ENCODE measurements at places on chromosomes 7 and 10.

GRCh38 chr7:99551334-99551733, 580 bp downstream of the FAM200A start:
- DNase-seq, result no peak

DNA sequence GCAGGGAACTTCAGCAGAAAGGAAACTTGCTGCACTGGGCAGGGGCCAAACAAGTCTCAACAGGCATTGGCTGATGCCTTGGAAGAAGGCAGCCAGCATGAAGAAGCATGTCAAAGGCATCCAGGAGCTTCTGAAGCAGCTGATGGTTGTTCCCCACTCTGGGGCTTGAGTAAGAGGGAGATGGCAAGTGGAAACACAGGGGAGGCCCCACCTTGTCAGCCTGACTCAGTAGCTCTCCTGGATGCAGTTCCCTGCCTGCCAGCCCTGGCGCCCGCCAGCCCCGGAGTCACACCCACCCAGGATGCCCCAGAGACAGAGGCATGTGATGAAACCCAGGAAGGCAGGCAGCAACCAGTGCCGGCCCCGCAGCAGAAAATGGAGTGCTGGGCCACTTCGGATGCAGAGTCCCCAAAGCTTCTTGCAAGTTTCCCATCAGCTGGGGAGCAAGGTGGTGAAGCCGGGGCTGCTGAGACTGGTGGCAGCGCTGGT, 96.5 kb downstream of the TACC2 start:
- no peak for DNase-seq

GRCh38 chr7:80675090-80675489, 36.6 kb downstream of the CD36 start:
- DNase-seq, result no peak

DNA sequence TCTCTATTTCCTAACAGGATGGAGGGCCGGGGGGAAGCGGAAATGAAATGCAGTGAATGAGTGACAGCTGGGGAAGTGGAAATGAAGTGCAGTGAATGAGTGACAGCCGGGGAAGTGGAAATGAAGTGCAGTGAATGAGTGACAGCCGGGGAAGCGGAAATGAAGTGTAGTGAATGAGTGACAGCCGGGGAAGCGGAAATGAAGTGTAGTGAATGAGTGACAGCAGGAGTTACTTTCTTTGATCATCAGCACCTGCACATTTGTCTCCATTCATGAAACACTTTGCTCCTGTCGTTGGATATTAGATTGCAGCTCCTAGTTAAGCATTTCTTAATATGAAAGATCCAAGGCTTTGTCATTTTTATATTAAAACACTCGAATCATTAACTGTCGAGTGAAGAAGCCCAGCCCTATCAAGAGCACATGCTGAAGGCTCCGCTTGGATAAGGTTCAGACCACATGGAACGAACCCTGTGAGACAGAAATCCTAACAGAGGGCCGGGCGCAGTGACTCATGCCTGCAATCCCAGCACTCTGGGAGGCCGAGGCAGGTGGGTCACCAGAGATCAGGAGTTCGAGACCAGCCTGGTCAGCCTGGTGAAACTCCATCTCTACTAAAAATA, 406.0 kb upstream of the ADARB2 start:
- no peak for DNase-seq

DNA sequence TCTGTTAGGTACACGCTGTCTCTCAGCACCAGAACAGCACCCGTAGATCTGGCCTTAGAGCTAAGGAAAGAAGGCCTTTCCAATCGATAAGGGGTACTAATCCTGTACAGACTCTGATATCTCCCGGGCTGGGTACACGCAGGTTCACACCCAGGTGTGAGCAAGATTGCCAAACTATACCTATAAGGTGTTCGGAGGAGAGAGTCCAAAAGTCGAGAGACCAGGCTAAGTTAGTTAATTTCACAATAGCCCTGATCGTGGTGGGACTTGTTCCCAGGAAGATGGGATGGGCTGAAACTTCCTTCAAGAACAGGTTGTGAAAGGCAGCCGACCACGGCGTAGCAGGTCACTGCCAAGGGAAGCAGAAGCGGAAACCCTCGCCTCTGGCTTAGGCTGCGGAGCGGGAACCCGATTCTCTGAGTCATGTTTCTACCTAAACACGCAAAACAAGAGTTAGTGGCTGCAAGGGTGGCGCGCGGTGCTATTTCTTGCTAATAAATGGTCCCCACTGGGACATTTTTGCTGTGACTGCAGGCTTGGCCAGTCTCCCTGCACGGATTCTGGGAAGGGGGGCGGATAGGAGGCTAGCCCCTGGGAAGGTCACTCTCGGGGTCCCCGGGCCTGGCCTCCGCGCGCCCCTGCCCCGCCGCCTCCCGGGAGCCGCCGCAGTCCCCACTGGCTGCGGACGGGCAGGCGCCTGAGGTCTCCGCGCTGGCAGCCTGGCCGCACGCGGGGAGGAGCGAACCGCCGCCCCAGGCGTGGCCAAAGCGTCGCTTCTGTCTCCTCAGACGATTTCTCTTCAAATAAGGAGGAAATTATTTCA, 75.4 kb upstream of the PDSS1 start:
- DNase-seq, result no peak

- no peak for DNase-seq
Measured at GRCh38 chr7:49845626-49846025, 72.2 kb downstream of the VWC2 start.

- DNase-seq, result no peak
Measured at GRCh38 chr7:143850682-143851081, 51.3 kb downstream of the TCAF1 start.

GRCh38 chr7:34750209-34750608, 92.2 kb downstream of the NPSR1 start:
- no peak for DNase-seq

GRCh38 chr7:77246026-77246640, 46.5 kb upstream of the FGL2 start:
- no peak for DNase-seq

DNA sequence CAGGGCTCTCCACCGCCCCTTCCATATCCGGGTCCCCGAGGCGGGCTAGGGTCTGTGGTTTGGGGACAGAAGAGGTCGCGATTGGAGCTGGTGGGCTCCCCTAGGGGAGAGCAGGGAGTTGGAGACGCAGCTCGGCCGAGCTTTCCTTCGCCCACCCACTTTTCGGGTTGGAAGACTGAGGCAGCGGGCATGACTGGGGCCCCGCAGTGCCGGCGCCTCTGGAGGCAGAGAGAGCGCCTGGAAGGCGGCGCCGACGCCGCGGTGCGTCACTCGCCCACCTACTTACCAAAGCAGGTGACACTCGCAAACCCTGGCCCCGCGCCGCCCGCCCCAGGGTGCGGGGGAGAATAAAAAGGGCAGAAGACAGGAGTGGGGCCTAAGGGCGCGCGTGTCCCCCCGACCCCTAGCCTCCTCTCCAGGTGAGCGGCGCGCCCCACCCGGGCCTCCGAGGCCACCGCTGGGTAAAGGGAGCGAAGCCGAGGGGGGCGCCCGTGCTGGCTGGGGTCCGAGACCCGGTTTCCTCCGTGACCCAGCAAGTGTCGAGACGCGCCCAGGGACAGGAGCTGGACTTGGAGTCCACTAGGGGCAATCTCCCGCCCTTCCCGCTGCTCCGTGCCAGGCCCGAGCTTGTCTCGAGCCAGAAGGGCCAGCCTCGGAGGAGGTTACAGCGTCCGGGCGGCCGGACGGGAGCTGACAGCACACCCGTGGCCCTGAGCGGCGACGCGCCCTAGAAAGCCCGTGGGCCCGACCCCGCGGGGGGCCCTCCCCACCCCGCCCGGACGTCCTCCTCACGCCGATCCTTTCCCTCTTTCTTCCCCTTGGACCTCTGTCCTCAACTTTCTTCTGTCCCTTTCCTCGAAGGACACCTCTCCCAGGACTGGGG, 34.4 kb upstream of the GRID1 start:
- peak; percentile 51 for DNase-seq

DNA sequence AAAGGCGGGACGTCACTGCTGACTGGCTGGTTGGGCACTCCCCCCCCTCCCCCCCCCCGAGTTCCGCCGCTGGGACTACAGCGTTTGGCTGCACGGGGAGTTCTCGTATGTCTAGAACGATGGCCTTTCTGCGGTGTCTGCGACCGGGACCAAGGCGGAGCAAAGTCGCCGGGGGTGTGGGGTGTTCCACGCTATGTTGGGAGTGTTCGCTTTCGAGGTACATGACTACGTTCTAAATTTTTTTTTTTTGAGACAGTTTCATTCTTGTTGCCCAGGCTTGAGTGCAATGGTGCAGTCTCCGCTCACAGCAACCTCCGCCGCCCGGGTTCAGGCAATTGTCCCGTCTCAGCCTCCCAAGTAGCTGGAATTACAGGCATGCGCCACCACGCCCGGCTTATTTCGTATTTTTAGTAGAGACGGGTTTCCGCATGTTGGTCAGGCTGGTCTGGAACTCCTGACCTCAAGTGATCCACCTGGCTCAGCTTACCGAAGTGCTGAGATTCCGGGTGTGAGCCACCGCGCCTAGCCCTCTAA, 573 bp upstream of the IDI1 start:
- no peak for DNase-seq

DNA sequence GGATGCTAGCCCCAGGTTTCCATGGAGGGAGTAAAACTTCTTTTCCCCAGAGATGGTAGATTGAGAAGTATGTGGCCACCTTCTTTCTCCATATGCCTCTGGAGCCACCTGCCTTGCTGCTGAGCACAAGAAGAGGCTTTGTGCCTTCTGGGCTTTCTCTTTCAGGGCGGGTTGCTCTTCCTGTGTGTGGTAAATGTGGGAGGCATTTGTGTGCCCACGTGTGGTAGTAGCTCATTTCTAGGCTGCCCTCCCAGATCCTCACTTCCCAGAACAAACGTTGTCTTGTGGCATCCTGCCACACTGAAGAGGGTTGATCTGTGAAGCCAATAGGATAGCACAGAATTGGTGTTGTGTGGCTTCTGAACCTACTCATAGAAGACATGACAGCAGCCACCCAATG, 342.0 kb upstream of the PODXL start:
- DNase-seq, result no peak

- no peak for DNase-seq
Measured at GRCh38 chr10:43355749-43356371, 15.6 kb upstream of the FXYD4 start.

GRCh38 chr7:75989500-75990388, 4.7 kb downstream of the TMEM120A start:
- no peak for DNase-seq

DNA sequence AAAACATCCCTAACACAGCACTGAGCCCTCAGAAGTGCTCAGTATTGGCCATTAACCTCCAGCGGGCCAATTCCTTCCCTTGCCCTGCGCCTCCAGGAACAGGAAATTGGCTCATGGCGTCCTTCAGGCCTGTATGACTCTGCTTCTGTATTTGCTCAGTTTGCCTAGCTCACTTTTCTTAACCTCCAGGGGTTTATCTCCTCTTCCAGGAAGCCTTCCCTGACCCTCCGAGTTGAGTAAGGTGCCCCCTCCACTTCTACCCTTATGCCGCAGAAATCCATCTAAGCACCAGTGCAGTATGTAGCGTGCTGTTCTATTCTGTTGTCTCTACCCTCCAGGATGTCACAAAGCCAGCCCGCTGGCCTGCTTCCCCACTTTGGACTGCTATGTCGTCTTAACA, 1.1 kb upstream of the SFXN4 start:
- DNase-seq, result no peak

- no peak for DNase-seq
Measured at GRCh38 chr10:74223755-74224529, 72.9 kb downstream of the ADK start.

GRCh38 chr7:13107291-13107690, 419.9 kb downstream of the ARL4A start:
- no peak for DNase-seq

DNA sequence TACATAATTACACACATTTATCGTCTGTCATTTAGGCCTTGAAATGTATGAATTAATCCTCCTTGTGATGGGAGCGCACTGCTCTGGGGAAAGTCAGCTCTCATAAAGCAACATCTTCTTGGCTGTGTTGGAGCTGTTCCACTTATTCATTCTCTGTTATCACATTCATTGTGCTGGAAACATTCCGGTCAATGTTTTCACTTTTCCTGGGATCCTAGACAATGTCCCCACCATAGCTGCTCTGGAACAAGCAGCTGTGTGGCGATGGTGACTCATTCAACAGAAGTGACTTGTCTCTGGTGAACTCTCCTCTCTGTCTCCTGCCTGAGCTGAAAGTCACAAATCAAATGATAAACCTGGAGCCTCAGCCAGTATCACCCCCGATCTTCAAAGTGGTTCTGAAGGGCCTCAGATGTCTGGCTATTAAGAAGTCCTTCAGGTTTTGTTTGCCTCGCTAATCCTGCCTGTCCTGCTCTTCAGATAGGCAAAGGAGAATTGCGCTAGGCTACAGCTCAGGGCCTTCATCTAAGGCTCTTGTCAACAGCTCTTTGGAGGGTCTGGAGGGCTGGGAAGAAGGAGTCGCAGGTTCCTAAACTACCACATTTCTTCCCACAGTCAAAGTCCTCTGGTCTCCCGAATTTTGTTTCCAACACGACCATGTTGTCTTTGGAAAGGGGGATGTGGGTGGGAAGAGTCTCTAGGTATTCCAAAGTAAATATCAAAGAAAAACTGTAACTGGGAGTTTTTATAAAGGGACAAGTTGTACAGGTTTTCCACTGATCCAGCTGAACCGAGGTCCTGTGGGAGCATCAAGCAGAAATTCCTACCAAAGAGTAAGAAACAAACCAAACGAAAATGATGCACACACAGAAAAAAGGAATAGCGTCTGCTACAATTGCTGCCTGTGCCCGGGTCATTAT, 29.3 kb downstream of the KLF6 start:
- DNase-seq, result no peak

- no peak for DNase-seq
Measured at GRCh38 chr7:23468526-23469149, 1.7 kb downstream of the IGF2BP3 start.

- DNase-seq, result no peak
Measured at GRCh38 chr10:117903854-117904253, 142.9 kb downstream of the RAB11FIP2 start.

DNA sequence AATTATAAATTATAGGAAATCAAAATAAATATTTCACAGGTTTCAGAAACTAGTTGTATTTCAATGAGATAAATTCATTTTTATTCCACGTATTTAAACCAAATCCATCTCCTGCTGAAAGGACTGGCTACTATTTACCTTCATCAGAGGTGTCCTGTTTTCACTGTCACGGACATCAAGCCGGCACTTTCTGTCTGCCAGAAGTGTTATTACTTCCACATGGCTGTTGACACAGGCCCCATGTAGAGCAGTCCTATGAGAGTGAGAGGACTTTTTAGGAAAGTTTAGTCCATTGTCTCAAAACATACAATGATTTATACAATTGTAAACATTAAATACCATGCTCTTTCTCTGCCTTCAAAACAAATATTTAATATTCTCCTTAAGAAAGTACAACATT, 100.4 kb upstream of the ACBD5 start:
- no peak for DNase-seq

DNA sequence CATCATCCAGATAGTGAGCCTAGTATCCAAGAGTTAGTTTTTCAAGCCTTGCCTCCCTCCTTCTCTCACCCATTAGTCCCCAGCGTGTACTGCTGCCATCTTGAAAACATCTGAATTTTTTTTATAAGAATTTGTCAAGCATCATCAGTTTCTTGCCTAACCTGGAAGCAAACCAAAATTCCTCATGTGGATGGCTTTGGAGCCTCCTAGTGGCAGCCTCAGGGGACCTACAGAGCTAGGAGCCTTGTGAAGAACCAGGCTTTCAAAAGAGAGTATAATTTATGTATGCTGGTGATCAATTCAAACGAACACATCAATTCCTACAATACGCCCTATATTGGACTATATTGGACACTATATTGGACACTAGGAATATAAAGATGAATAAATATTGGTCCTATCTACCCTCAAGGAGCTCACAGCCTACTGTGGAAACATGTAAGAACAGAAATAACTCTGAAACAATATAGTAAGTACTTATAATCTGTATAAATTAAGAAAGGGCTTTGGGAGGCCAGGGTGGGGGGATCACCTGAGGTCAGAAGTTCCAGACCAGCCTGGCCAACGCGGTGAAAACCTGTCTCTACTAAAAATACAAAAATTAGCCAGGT, 63.4 kb downstream of the HPSE2 start:
- DNase-seq, result no peak
